ENCODE measurements at places on chromosomes 7 and 10. TPM values are rescaled to one million over a fixed set of nuclear protein-coding genes. Genes with fewer than 3 reads are reported as not detected.

Gene ANXA8
- polyA plus RNA-seq: not detected

Gene ANKRD30A
- polyA plus RNA-seq: not detected

Gene AKR1C8
- not detected for polyA plus RNA-seq

Gene AKR1C1
- polyA plus RNA-seq: 25.5 TPM

Gene TMEM184A
- polyA plus RNA-seq: not detected

Gene CFTR
- 1.6 TPM for polyA plus RNA-seq

Gene ITGA8
- not detected for polyA plus RNA-seq

Measured in Purkinje cell (primary cell).